ENCODE measurements at places on chromosomes 16 and 17. TPM values are rescaled to one million over a fixed set of nuclear protein-coding genes. Genes with fewer than 3 reads are reported as not detected.

The MYH2 gene
- not detected for total RNA-seq

The APOH gene
- 2.5 TPM for total RNA-seq

DNA sequence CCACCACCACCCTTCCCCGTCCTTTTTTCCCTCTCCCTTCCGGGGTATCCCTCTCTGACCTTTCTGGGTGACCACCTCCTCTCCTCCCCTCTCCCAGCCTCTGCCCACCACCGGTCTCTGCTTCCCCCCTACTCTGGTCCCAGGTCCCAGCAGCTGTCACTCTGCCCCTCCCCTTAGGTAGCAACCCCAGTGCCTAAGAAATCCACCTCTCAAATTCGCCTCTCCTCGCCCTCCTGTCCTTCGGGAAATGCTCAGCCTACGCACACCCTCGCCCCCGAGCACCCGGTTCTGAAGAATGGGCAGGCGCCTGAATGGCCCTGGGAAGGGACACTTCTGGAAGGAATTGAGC is 775 bp upstream of the SP6 start:
- DNase-seq, result no peak

The CACNG4 gene
- 0.06 TPM for total RNA-seq

GRCh38 chr16:83433201-83433600 is 374.6 kb upstream of the HSBP1 start:
- no peak for DNase-seq

DNA sequence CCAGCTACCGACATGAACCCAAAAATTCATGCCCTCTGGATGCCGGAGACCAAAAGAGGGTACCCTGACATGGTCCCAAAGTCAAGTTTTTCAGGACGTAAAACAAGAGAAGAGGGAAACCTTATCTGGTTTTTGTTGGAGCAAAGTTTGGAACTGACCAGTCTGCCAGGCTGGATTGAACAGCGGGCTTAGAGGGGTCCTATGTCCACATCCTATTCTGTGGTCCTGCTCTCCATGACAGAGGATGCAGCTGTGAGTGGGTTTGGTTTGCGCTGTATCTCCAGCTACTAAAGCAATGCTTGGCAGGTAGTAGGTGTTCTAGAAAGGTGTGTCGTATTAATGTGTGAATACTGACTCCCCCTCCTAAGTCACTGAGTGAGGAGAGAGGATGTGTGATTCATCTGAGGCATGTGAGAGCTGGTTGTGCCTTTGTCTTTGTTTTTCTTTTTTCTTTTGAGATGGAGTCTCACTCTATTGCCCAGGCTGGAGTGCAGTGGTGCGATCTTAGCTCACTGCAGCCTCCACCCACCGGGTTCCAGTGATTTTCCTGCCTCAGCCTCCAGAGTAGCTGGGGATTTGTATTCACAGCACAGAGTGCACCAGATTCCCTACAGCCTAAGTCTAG is 31.0 kb downstream of the PMM2 start:
- no peak for DNase-seq

The PDILT gene
- not detected for total RNA-seq

GRCh38 chr16:96935-97381 is 18.9 kb downstream of the MPG start:
- DNase-seq, result peak; percentile 85

The EME1 gene
- total RNA-seq, result 2.1 TPM

The SOX9 gene
- total RNA-seq, result 0.23 TPM

- no peak for DNase-seq
Measured at GRCh38 chr16:58850678-58851020, 116.5 kb upstream of the GOT2 start.

The NPIPA5 gene
- total RNA-seq, result 16.7 TPM

- DNase-seq, result no peak
Measured at GRCh38 chr16:2027024-2028010, 615 bp downstream of the NHERF2 start.

- DNase-seq, result no peak
Measured at GRCh38 chr17:63694950-63695773, 4.8 kb downstream of the LIMD2 start.

DNA sequence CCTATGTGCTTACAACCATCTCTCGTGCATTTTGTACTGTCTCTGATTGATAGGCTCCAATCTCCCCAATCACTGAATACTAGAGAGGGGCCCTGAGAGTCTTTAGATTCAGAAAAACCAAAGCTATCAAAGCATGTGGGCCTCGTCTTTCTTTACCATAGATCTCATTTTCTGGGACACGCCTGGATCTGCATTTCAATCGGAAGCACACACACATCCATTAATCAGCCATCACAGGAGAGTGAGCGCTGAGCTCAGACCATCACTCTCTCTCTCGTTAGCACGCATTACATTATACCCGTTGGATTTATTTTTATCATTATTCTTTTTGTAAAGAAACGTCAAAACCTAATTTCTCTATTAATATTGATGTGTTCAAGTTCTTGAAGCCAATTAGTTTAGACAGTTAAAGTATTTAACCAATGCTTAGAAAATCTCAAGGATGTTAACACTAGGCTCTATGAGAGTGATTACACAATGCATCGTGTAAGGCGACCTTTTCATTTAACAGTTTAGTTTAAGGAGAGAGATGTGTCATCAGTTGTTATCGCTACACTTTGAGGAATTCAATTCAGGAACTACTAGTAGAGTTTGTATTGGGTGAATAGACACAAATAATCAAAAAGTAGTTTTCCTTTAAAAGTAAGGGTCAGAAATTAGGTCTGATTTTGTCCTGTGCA is 650.7 kb downstream of the CDH8 start:
- DNase-seq, result no peak

DNA sequence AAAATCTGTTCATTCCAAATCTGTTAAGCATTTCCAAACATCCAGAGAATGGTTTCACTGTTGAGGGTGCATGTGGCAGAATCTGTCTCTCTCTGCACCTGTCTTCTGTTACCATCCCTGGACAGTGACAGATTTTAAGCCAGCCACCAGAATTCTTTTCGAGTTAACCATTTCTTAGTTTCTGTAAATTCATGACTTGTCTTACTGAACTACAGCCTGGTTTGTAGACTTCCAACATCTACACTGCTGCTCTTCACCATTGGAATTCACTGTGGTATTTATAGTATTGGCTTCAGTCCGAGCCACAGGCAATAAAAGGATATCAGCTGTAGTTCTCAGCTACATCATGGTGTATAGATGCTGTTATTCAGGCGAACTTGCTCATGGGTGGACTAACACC is 47.6 kb downstream of the GOSR1 start:
- no peak for DNase-seq

DNA sequence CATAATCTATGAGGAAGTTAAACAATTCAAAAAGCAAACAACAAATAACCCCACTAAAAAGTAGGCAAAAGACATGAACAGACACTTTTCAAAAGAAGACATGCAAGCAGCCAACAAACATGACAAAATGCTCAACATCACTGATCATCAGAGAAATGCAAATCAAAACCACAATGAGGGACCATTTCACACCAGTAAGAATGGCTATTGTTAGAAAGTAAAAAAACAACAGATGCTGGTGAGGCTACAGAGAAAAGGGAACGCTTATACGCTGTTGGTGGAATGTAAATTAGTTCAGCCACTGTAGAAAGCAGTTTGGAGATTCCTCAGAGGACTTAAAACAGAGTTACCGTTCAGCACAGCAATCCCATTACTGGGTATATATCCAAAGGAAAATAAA is 24.4 kb downstream of the TNFRSF13B start:
- DNase-seq, result no peak

The CLEC3A gene
- not detected for total RNA-seq

- DNase-seq, result no peak
Measured at GRCh38 chr17:56594320-56595107, 1.0 kb downstream of the NOG start.

The TBC1D26 gene
- not detected for total RNA-seq

The KCNG4 gene
- total RNA-seq, result not detected

The B9D1 gene
- total RNA-seq, result 1.4 TPM

DNA sequence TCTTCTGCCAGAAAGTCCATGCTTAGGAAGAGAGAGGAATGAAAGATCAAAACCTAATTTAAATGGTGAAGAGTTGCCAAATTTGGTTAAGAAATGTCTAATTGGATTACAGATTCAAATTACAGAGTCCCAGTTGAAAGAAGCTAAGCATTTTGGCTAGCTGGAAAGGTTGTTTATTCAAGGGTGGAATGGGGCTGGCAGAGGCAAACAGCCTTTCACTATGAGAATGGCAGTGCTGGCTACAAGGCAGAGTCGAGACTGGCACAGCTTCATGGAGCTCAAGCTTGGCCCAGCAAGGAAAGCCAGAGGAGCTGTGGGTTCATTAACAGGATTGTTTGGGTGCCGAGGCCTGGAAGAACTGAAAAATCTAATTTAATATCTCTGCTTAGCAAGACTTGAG is 13.6 kb downstream of the MAP3K3 start:
- DNase-seq, result no peak

GRCh38 chr17:20123209-20123608 is 114.0 kb downstream of the SPECC1 start:
- no peak for DNase-seq

DNA sequence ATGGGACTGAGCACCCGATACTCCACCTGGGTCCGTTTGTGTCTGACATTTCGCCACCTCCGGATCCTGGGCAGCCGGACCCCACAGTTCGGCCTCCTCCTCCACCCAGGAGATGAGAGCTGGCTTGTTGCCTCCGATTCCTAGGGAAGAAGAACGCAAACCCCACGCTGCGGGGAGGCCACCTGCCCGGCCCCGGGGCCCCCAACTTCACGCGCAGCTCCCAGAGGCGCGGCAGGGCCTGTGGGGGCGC is 542 bp downstream of the ZNF764 start:
- DNase-seq, result no peak

GRCh38 chr17:66381701-66382362 is 79.4 kb downstream of the PRKCA start:
- no peak for DNase-seq

The KRT222 gene
- not detected for total RNA-seq

GRCh38 chr17:74922694-74923537 is at the start of gene USH1G:
USH1G (minus strand) TSS chr17:74923255; CDS start chr17:74923073, 182 bp downstream.
- no peak for DNase-seq

The GAST gene
- total RNA-seq, result not detected

- no peak for DNase-seq
Measured at GRCh38 chr16:56980792-56981724, 8.3 kb upstream of the NLRC5 start.

The TRPV3 gene
- total RNA-seq, result 0.44 TPM

The MEAK7 gene
- total RNA-seq, result 10.2 TPM

DNA sequence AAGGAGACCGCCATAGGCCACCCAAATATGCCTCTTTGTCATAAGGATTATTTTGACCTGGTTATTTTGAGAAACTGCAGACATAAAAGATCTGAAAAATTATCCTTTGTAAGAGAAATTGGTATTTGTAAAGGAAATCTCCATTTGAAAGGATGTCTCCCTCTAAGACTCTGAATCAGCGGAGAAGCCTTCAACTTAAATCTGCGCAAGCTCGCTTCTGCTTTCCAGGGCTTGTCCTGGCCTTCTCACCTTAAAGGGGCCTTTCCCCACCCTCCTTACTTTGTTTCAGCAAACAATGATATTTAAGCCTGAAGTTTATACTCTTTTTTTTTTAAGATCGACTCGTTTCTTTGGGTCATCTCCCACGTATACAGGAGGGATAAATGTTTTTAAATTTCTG is 34.5 kb downstream of the HSBP1 start:
- no peak for DNase-seq

DNA sequence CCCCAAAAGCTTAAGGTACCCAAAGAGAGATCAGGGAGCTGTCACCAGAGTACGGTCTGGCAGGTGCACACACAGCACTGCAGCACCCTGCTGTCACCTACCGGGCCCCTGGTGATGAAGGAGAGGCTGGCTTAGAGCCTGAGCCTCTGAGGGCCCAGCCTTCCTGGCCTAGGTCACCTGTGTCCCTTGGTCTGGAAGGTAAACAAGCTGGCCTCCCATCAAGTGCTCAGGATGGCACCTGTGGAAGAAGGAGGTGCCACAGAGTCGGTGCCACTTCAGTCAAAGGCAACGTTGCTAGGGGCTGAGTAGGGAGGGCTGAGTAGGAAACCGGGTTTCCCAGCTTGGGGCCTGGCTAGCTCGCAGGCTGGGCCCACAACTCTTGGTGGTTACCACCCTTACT is 70.7 kb downstream of the COG7 start:
- no peak for DNase-seq

The KRTAP4-5 gene
- not detected for total RNA-seq

DNA sequence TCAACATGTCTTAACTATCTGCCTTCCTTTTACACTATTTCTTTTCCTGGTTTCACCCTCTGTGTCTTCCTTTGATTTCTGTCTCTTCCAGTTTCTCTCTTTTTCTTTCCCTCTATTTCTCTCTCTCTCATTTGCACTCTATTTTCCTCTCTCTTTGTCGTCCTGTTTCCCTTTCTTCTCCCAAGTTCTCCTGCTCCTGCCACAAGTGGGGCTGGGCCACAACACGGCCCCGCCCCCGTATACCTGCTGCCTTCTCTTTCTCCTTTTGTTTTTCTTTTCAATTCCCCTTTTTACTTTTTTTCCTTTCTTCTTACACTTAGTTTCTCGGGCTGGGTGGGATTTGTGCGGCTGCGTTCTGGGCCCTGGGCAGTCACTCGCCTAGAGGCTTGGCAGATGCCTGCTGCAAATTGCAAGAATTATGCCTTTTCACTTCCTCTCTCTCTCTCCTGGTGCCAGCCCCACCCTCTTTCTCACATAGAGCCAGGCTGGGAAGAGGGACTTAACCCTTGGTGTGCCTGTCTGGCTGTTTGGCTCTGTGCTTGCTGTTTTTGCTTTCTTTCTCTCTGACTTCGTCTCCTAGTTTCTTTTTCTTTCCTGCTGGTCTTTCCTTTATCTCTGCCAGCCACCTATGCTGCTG is 2139.4 kb downstream of the TP53TG3F start:
- no peak for DNase-seq

GRCh38 chr16:8286348-8286747 is 304.0 kb downstream of the TMEM114 start:
- DNase-seq, result no peak

- no peak for DNase-seq
Measured at GRCh38 chr17:72090108-72090507, 30.7 kb upstream of the SOX9 start.

The CCL1 gene
- total RNA-seq, result not detected

The KCTD5 gene
- total RNA-seq, result 22.8 TPM

The ASGR1 gene
- 1.8 TPM for total RNA-seq

DNA sequence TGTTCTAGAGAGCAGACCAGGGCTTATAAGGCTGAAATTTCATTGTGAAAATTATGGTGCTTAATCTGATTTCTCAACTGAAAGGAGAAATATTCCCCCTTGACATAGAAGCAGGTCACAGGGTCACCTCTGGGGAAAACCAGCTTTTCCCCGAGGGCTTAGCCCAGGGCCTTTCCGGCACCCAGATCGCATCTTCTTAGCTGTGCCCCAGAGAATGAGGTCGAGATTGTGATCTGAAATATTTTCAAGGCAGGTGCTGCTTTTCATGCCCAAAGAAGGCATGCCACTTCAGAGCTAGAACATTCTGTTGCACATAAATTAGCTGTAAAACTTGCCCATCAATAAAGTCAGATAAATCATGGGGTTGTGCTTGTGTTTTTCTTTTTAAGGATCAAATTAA is 25.4 kb upstream of the ARHGAP17 start:
- DNase-seq, result no peak
